ENCODE measurements at places on chromosomes 5 and 9.

GRCh38 chr5:151029179-151030055 is 9.0 kb downstream of the GPX3 start:
- no peak for DNase-seq

DNA sequence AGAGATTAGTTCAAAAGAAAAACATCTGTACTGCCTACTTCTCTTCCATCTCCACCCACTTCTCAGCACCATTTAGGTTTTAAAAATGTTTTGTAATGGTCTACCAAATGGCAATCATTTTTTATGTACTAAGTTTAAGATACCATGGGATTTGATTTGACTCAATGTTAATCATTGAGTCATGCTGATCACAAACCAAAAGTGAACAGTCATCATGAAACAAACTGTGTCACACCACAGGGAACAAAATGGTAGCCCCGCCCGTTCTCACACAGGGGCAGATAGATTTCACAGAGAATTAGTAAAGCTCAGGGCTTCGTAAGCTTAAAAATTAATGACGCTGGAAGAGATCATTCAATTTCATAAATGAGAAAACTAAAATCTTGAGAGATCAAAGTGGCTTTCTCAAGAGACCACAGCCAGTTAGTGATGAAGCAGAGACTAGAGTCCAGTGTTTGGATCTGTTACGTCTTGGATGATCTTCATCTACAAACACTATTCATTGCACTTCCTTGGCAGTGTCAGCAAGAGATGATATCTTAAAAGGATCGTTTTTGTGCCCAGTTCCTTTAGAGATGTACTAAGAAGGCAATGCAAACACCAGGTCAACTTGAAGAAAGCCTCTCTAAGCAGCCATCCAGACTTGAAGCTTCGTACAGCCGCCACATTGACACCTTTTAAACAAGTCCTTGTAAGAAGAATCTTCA is 33.9 kb upstream of the TRIO start:
- DNase-seq = no peak

- no peak for DNase-seq
These were observed 923.8 kb upstream of the CDH9 start for GRCh38 chr5:27962198-27962597.

- no peak for DNase-seq
These were observed 17.6 kb upstream of the LCP2 start for GRCh38 chr5:170315154-170315553.

- peak; percentile 84 for DNase-seq
These were observed 92.9 kb upstream of the MTAP start for GRCh38 chr9:21709464-21710058.
